ENCODE measurements at places on chromosomes 5 and 9.

DNA sequence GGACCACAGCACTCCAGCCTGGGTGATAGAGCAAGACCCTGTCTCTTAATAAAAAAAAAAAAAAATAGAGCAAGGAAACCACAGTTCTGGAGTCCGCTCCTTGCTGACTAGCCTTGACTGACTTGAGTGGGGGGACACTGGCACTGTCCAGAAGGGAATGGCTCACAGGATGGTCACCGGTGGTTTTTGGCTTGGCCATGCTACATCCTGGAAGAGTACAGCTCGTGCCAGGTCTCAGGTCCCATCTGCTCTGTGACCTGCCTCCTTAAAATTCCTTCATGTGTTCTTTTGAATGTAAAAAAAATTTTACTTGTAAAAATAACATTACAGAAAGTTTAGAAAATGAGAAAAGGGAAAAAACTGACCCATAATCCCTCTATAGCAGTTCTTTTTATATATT lies 5.6 kb downstream of the NANS start:
- no peak for DNase-seq

DNA sequence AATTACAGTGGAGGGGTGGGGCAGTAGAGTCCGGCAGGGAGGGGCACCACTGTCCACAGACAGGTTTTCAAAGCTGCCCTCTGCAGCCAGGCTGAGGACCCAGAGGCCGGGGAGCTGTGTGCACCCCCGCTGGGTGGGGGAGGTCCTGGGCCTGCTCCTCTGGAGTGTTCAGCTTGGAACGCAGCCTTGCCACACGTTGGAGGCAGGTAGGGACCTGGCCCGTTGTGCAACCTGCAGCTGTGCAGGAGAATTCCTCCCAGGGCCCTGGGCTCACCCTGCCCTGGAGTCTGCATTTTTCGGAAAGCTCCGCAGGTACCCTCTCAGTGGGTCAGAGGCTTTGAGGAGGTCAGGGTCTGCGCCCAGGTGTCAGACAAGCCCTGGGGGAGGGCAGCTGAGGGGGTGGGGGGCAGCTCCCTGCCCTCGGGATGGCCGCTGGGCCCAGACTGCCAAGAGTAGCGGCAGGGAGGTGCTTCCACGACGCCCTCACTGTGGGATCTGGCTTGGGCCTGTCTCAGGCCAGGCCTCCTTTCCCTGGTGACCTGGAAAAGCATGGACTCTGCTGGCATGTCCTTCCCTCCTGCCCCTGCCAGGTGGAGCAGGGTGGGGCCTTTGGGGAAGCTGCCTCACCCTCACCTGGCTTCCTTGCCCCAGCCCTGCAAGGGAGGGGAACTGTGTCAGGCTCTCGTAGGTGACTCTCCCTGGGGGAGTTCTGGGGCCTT lies 29.5 kb downstream of the RXRA start:
- DNase-seq = no peak

- no peak for DNase-seq
These were observed 47.6 kb upstream of the SIL1 start for GRCh38 chr5:139245637-139246339.

GRCh38 chr5:139335811-139336210 lies 5.8 kb upstream of the PAIP2 start:
- DNase-seq = no peak

DNA sequence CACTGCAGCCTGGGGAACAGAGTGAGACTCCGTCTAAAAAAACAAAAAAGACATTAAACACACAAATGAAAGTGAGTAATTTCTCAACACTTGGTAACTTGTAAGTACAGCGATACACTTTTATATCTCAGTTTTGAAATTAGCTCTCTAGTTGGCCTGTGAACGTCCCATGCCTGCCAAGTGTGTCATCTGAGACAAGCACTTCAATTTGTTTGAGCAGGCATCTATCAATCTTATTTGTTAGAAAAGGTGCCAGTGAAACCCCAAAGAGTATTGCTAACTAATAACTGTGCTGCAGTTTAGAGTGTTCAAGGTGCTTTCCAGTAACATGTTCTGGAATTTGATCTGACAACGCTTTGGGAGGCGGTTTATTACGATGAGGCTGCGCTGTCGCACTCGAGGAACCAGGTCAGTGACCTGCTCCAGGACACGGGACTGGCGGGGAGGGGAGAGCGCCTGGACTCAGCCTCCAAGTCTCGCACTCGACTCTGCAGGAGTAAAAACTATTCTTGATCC lies 1.1 kb upstream of the SPIN1 start:
- no peak for DNase-seq

Measured in HTR-8/SVneo (cell line).